ENCODE measurements at places on chromosomes 13 and 19.
A peak's percentile ranks its signal among the peaks of the same experiment; 100 is the strongest.

- DNase-seq = no peak
These were observed 43.4 kb downstream of the PDCD5 start for GRCh38 chr19:32624410-32624809.

GRCh38 chr19:13006431-13007281 is 11.4 kb downstream of the NFIX start:
- DNase-seq = no peak

- no peak for DNase-seq
These were observed 20.1 kb downstream of the SLC25A15 start for GRCh38 chr13:40809471-40809870.

DNA sequence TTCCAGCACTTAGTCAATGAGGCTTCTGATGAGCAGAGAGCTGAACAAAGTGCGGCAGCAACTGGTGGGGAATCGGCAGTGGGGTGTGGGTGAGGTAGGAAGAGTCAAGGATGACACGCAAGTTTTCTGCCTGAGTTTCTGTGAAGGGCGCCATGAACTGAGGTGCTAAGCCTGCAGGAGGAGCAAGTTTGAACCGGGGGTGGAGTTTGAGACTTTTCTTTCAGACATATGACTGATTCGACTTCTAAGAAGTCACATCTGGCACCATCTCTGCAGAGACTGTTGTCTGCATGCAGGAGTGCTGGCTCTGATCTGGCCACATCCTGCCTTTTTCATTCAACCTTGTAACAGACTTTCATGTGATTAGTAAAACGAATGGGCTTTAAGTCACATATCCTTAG is 14.8 kb upstream of the GPI start:
- DNase-seq = no peak

DNA sequence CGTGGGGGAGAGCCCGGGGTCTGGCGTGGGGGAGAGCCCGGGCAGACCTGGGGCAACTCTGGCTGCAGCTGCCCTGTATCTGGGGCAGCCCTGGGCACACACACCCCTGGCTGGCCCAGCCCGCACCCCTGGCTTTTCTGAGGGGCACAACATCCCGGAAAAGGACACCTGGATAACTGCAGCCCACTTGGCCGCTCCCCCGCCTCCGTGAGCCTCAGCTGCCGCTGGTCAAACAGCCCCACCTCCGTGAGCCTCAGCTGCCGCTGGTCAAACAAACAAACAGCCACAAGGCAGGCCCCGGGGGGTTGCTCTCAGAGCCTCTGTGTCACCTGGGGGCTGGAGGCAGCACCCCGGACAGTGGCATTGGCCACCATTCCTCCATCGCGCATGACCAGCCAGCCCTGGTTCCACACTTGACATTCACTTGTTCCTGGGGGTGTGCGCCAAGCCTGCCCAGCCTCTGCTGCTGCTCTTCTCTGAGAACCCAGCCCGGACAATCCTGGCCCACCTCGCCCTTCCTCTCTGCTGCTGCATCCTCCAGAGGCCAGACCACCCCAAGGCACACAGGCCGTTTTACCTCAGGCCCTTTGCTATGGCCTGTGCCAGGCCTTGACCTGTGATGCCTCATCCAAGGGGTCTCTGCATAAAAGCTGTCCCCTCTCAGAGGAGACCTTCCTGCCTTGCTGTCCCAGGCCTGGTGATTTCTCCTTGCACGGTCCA is 19.9 kb downstream of the CEBPG start:
- DNase-seq = peak; percentile 73

DNA sequence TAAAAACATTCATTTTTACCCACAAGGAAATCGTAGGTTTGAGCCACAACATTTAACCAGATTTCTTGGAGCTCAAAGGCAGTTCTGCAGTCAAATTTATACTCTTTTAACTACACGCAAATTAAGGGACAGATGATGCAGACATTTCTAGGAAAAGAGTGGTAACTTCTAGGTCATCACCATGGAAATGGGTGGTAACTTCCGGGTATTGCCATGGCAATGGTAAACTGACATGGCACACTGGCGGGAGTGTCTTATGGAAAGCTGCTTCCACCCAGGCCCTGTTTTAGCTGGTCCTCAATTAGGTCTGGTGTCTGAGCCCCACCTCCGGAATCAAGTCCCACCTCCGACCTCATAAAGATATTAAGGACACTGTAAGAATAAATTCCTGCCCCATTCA is 10.4 kb upstream of the LYPD5 start:
- no peak for DNase-seq

- peak; percentile 75 for DNase-seq
These were observed at the start of gene TTC9B for GRCh38 chr19:40217934-40218890. Gene TTC9B (minus strand): TSS chr19:40218384. CDS start chr19:40218381, 3 bp downstream.

DNA sequence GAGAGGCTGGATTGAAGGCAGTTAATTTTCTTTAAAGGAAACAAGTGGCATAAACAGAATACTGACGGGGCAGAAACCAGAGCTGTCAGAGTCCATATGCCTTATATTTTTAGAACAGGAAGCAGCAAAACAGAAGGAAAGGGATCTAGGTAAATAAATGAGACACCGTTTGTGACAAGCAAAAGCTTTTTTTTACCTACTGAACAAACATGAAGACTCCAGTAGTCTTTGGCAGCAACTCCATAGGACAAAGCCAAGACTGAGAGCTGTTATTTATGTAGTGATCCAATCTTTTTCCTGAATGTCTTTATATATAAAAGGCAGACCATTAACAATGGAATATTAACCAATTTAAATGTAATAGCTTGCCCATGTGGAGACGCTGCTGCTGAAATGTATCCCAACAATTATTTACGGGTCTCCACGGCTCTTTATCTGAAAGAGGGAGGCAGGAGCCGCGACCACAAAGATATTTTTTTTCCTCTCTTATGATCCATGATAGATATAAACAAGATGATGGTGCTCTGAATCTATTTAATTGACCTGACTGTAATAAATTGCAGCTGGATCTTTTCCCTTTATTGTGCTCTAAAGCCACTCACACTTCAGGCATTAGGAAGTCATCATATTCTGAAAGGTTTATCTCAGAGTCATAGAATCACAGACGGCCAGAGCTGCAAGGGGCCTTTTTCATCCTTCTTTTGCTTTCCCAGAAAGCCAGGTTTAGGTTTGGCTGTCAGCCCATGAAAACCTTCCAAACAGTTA is 687.8 kb downstream of the EFNB2 start:
- DNase-seq = peak; percentile 81

- DNase-seq = no peak
These were observed 1.2 kb upstream of the C19orf81 start for GRCh38 chr19:50647879-50648615.

DNA sequence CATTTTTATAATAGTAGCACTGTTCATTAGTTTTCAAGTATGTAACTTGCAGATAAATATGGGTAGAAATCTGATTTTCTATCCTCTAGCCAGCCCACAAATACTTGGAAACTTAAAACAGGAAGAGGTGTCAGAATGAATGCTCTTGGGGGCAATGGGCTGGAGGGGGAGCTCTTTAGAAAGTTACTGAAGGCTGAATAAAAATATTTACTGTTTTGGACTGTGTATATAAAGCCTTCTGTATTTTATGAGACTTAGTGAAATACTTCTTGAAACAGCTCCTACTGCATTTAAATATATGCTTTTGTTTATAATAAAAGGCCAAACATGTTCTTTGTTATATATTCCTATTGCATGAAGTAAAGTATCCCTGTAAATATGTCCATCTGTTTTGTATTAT is 138.8 kb downstream of the RGCC start:
- DNase-seq = no peak

GRCh38 chr13:107712145-107712860 is 503.0 kb downstream of the LIG4 start:
- DNase-seq = no peak

GRCh38 chr19:27764186-27764804 is 1448.7 kb downstream of the UQCRFS1 start:
- DNase-seq = no peak

DNA sequence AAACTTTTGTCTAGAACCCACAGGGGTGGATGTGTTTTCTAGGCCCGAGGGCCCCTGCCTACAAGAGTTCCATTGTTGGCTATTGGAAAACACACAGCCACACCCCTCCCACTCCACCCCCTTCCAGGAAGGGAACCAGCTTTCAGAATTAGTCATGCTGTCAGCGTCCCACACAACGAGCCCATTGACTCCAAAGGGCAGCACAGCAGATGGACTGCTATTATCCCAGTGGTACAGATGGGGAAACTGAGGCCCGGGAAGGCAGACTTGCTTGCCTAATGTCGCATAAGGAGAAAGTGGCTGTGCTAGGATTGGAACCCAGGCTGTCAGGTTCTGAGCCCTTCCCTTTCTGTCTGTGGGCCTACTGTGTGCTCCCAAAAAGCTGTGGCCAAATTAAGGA is 8.1 kb upstream of the FXYD3 start:
- no peak for DNase-seq

DNA sequence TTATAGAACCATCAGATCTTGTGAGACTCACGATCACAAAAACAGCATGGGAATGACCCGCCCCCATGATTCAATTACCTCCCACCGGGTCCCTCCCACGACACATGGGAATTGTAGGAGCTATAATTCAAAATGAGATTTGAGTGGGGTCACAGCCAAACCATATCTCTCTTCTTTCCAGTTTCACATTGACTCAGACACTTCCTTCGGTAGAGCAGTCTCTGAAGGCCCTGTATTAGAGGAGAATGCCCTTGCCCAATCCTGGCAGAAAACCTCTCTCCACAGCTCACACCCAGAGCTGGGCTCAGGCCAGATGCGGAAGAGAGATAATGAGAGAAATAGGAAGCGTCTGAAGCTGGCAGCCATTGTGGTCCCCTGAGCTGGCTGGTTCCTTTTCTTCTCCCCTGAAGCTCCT is 72.4 kb upstream of the CLDN10 start:
- no peak for DNase-seq

DNA sequence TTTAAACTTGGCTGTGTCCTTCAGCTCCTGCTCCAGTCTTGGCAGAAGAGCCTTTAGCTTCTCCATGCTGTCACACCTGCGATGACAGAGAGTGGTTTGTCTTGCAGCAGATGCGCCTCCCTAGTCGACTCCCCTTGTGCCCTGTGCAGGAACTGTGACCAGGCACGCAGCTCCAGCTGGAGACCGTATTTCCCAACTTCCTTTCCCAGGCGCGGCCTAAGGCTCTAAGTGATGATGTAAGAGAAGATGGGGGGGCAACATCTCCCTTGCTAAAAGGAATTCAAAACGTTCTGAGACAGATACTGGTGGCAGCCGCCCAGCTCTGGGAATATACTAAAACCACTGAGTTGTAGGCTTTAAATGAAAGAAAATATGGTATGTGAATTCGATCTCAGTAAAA is 16.3 kb downstream of the DCUN1D2 start:
- no peak for DNase-seq

DNA sequence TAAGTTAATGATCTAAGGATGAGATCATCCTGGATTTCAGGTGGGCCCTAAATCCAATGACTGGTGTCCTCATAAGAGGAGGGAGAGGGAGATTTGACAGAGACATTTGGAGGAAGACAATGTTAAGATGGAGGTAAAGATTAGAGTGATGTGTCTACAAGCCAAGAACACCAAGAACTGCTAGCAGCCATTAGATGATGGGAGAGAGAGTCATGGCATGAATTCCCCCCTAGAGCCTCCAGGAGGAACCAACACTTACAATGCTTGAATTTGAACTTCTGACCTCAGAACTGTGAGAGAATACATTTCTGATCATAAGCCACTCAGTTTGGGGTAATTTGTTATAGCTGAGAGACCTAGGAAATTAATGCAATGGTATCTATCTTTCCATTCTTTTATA is 68.1 kb upstream of the RFXAP start:
- no peak for DNase-seq

GRCh38 chr13:27793507-27794367 is 1.5 kb downstream of the GSX1 start:
- DNase-seq = no peak

- no peak for DNase-seq
These were observed 104.5 kb downstream of the PIBF1 start for GRCh38 chr13:72886272-72887067.

DNA sequence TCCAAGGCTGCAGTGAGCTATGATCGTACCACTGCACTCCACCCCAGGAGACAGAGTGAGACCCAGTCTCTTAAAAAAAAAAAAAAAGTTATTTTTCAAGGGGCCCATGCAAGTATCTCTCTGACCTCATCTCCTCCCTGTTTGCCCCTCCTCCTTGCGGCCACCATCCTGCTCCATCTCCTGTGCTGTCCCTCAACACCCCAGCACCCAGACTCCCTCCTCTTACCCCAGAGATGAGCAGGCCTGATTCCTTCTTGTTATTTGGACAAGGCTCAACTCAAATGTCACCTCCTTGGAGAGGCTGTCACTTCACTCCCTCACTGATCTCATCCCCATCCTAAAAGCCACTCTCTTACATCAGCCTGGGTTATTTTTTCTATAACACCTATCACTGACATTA is 4.4 kb downstream of the RYR1 start:
- no peak for DNase-seq

DNA sequence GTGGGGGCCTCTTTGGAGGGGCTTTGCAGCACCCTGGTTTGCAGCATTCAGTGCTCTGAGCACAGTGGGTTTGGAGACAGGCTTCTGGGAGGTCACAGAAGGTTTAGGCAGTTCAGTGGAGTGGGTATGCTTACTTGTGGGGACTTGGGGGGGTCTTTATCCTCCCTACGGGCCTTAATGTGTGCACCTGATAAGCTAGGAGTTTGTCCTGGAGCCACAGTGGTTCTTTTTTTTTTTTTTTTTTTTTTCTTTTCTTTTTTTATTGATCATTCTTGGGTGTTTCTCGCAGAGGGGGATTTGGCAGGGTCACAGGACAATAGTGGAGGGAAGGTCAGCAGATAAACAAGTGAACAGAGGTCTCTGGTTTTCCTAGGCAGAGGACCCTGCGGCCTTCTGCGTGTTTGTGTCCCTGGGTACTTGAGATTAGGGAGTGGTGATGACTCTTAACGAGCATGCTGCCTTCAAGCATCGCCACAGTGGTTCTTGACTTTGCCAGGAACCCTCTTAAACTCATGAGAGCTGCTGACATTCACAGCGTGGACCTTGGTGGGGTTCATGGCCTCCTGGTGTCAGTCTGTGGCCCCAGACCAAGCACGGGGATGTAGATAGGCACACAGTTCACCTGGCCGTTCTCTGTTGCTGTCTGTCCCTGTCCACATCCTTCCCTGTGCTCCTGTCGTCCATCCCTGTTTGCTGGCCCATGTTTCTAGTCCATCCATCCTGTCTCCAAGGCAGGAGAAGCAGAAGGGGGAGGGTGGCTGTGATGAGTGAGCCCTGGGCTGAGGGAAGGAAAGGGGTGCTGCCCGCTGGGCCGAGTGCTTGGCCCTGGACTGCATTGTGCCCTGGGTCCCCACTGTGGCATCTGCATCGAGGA is 2.7 kb downstream of the EGLN2 start:
- DNase-seq = no peak
